ENCODE measurements at places on chromosomes 7 and 10.

DNA sequence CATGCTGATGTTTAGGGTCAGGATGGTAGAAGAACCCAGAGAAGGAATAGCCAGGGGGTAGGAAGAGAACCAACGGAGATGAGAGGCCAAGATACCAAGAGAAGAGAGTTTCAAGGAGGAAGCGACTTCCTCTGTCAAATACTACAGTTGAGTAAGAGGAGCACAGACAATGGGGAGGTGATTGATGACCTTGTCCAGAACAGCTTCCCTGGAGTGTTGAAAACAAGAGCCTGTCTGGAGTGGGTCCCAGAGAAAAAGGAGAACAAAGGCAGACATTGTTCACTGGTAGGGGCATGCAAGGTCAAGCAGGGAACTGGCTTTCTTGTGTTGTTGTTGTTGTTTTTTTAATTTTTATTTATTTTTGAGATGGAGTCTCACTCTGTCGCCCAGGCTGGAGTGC lies 9.6 kb upstream of the TRIM56 start:
- no peak for DNase-seq

DNA sequence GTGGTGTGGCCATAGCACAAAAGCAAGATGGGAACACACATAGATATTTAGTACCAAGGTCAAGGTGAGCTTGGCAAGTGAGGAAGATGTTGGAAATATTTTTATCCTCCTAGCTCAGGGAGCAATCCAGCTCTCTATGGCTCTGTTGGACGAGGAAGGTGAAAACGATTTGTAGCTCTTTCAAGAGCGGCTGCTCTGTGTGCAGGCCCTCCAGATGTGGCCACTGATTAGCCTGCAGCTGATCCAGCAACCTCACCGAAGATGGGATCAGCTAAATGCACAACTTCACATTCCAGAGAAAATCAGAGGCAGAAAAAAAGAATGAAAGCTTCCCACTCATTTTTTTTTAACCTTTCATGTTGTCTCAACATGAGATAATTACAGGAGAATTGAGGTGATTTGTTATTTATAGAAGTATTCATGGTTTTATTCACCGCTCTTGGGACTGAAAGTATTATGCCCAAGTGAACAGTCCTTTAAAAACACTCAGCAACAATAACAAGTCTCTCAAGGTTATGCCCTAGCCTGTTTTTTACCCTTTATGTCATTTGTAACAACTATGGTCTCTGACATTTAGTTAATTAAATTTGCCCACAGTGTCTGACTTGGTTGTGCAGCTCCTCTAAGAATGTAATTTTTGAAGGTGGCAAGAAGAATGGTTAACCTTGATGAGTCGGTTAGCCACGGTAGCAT lies 213.6 kb upstream of the ADARB2 start:
- no peak for DNase-seq

DNA sequence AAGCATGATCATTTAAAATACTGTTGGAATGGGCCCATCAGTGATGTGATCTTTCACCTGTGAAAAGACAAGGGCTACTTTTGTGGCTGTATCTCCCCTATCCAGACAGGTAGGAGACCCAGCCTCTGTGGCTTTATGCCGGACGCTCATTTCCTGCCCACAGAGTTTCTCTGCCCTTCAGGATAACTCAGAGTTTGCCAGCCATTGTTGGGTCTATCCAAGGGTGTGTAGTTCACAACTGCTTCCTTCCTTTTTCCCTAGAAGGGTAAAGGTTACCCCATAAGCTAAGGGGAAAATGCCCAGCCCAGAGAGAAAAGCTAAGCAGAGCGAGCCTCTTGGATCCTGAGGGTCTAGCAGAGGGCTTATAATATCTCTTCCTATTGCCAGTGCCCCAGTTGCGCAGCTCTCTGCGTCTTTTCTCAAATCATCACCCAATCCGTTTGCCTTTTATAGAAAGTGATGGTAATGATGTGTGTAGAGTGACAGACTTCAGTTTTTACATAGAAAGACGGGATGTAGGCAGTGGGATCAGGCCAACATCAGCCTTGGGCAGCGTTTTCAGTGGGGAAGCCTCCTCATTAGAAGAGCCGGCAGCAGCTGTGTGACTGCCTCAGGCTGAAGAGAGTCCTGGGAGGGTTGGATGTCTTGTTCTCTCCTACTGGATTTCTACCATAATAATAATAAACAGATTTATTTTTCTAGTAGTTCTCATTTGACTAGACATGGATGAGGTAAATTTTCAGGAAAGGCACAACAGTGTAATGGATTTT lies 80.5 kb downstream of the MET start:
- no peak for DNase-seq

- no peak for DNase-seq
Measured at GRCh38 chr10:59432207-59432900, 70.0 kb upstream of the FAM13C start.

GRCh38 chr7:115728518-115728917 lies 302.0 kb downstream of the TFEC start:
- peak; percentile 75 for DNase-seq

- DNase-seq: no peak
Measured at GRCh38 chr7:119028736-119029135, 804.2 kb downstream of the ANKRD7 start.

DNA sequence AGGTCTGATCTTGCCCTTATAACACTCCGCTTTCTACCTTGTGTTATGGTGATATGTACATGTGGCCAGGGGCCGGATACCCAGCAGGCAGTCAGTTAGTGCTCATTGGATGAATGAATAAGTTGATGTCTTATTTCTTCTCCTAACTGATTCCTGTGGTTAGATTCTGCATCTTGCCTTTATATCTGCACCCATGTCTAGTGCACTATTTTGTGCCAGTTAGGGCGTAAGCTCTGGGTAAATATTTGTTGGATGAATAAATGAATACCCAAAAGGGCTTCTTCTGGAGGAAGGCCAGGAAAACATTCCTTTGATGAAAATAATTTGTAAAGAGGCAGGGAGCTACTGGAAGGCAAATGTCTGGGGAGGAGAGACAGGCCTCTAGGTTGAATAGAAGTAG lies 148.2 kb downstream of the CHN2 start:
- DNase-seq: no peak

DNA sequence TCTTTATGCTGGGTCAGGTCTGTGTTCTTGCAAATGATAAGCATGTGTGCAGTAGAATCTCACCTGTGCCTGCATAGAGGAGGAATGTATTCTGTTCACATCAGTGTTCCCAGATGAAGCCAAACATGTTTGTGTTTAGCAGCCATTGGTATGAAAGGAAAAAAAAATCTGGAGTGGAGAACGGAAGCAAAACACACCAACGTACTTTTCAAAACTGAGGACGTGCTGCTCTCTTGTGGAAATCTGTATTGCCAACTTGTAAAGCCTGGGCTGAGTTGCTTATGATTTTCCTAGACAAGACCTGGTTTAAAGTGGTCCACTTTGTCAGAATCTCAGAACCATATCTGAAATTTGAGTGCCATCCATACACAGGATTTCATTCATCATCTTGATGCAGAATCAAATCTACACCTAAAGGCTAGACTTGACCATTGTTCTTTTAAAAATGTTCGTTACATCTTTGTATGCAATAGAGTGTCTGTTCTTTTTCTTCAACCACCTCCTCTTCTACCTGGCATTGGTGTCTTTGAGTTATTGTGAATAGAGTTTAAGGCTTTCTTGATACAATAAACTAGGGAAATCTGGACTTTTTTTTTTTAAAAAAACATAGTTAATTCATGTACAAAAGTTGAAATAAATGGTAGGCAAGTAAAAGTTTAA lies 367.7 kb downstream of the PHF14 start:
- DNase-seq: peak; percentile 4

DNA sequence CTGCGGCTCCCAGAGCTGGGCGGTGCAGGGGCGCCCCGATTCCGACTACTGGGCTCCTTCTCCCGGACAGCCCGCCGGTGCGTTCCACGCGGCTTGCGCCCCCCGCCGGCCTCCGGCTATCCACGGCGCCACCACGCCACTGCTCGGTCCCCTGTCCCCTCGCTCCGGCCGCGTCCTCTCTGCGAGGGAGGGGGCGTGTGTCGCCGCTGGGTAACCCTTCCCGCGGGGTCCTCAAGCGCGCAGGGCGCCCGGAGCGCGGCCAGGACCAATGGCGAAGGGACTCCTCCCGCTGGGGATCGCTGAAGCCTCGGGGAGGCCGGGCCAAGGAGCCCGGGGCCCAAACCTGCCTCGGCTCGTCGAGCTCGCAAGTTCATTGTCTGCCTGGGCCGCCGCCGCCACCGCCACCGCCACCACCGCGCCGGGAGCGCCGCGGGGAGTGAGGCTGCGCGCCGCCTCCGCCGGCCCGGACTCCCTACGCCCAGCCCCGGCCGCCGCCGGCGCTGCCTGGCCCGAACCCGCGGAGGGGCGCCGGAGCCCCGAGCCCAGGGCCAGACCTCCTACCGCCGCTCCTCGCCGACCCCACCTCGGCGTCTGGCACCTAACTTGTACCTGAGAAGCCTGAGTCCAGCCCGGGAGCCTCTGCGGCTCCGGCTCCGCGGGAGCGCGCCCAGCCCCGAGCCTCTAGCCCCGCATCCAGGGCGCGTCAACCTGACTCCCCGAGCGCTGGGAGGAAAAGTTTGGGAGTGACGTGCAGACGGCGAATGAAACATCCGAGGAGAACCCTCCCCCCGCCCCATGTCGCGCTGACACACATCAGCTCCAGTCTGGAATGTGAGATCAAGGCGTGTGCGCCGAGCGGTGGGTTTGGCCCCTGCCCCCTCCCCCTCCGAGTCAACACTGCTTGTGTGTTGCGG lies at the start of gene CHST15:
Gene CHST15 (minus strand): TSS at position 739 of the 914 bp plus-strand sequence. CDS start 47,386 bp downstream, outside the sequence.
- no peak for DNase-seq

Measured in NCI-H187 (cell line).